Activated CD4-positive, alpha-beta memory T cell treated with anti-CD3 and anti-CD28 coated beads for 36 hours (primary cell): ENCODE measurements at places on chromosomes 11 and 22. TPM values are rescaled to one million over a fixed set of nuclear protein-coding genes. Genes with fewer than 3 reads are reported as not detected.

Gene GALNT18
- total RNA-seq = 2.4 TPM

Gene ZC3H12C
- 0.69 TPM for total RNA-seq

Gene MRGPRE
- total RNA-seq = not detected

Gene SOX10
- total RNA-seq = not detected

Gene P2RX6
- not detected for total RNA-seq

Gene RRAS2
- total RNA-seq = 39.5 TPM

Gene PAX6
- total RNA-seq = not detected

Gene TTC28
- 0.80 TPM for total RNA-seq

Gene NELL1
- total RNA-seq = not detected

Gene DTX4
- 0.07 TPM for total RNA-seq

Gene MYRF
- total RNA-seq = 1.2 TPM

Gene NLRP14
- not detected for total RNA-seq

Gene TBX10
- not detected for total RNA-seq

Gene HORMAD2
- not detected for total RNA-seq

Gene APOA1
- total RNA-seq = 0.24 TPM

Gene OR51I1
- total RNA-seq = not detected

Gene ENDOD1
- 25.9 TPM for total RNA-seq
